ENCODE measurements at places on chromosomes 12 and 14.

GRCh38 chr14:104118006-104118844 is 20.2 kb upstream of the KIF26A start:
- no peak for DNase-seq

- DNase-seq: no peak
These were observed 72.9 kb downstream of the CDK17 start for GRCh38 chr12:96327346-96327745.

- DNase-seq: no peak
These were observed 187.0 kb downstream of the DACT1 start for GRCh38 chr14:58824796-58825195.

GRCh38 chr12:6928022-6928702 is 403 bp downstream of the ATN1 start:
- DNase-seq: no peak

GRCh38 chr12:111942557-111942956 is 70.4 kb downstream of the TMEM116 start:
- DNase-seq: no peak

GRCh38 chr14:83994020-83994419 is 1535.9 kb upstream of the FLRT2 start:
- DNase-seq: no peak

GRCh38 chr12:106956048-106956578 is 406 bp downstream of the TMEM263 start:
- DNase-seq: peak; percentile 86

DNA sequence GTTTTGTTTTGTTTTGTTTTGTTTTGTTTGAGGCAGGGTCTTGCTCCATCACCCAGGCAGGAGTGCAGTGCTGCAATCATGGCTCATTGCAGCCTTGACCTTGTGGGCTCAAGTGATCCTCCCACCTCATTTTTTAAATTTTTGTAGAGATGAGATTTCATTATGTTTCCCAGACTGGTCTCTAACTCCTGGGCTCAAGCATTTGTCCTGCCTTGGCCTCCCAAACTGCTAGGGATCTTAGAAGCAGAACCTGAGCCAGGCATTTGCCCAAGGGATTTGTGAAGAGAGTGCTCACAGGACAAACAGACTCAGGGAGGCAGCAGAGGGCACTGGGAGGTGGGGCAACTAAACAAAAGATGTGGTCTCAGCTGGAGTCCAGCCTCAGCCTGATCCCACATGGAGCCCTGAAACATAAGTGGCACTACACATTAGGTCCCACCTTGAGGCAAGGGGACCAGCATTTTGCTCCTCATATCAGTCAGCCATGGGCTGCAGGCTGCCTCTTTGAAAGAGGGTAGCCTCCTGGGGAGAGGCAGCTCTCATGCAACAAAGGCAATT is 86.2 kb upstream of the CMKLR1 start:
- no peak for DNase-seq

- no peak for DNase-seq
These were observed 61.8 kb downstream of the GALNT16 start for GRCh38 chr14:69321601-69322330.

DNA sequence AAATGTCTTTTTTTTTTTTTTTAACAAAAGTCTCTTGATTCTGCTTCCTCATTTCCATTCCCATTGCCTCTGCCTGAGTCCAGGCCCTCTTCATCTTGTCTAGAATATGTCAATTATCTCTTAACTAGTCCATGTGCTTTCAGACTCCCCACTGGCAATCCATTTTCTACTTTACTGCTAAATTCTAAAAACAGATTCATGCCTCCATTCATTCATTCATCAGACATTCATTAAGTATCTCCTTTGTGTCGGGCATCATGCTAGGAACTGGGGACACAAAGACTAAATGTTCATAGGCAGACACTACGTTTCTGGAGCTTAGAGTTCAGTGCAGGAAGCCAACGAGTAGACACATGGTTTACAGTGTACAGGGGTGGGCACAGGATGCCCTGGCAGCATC is 9.6 kb upstream of the NEDD1 start:
- no peak for DNase-seq
